CMK (cell line): ENCODE measurements at places on chromosomes 3 and 15.

DNA sequence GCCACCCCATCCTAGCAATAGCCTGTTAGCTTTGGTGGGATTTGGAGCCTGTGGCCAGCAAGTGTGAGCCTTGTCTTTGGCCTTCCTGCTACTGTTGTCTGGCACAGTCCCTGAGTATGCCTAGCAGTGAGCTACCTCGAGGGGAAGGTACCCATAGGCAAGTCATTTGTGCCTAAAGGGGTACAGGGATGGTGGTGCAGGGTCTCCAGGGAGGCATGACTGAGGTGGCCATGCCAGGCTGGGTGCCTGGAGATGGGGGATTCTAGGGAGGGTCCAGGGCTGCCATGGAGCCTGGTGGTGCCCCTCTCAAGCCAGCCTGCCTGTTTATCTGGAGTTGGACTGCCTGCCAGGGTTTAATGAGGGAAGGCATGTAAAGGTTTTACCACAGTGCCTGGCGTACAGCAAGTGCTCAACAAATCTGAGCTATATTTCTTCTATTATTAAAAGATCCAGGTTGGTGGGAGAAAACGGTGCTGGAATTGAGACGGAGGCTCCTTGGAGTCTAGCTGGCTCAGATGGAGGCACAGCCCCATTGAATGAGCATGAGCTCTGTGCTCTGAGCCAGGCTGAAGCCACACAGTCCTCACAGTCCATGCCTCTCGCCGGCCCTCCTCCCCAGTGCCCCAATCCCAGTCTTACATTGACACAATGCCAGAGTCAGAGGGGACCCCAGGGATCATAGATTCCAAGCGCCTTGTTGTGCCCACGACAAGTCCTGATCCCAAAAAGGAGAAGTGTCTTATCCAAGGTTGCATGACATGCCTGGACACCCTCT lies 76.2 kb downstream of the CORO2B start:
- DNase-seq = no peak

- DNase-seq = no peak
Measured at GRCh38 chr3:55128225-55128823, 200.5 kb upstream of the LRTM1 start.

DNA sequence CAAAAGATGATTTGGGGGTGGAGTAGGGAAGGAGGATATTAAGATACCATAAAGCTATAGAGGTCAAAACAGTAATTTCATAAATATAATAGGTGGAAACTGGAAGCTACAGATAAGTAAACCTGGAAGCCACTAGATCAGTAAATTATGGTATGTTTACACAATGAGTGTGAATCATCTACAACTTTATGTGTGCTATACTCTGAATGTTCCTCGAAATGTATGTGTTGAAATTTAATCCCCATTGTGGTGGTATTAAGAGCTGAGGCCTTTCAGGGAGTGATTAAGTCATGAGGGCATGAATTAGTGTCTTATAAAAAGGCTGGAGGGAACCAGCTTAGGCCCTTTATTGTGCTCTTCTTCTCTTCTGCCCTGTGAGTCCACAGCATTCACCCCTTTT lies 25.2 kb downstream of the EOMES start:
- DNase-seq = no peak

- DNase-seq = no peak
Measured at GRCh38 chr3:108106031-108106430, 15.2 kb upstream of the CD47 start.

DNA sequence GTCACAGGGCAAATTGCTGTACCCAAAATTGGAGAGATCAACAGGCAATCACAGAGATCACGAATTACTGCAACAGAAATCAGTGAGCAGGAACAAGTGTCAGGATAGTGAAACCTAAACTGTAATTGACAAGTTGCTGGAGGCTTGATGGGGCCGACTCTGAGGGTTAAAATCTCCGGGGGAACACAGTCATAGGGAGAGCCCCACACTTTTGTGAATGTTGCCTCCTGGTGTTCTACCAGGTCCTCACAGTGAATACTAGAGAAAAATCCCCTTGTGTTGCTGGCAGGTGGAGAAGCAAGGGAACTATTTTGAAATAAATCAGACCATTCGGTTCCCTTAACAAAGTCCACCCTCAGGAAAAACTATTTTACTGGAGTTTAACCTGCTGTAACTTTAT lies 697.5 kb upstream of the CBLB start:
- DNase-seq = no peak

GRCh38 chr3:46019707-46020106 lies 7.6 kb downstream of the XCR1 start:
- DNase-seq = no peak

DNA sequence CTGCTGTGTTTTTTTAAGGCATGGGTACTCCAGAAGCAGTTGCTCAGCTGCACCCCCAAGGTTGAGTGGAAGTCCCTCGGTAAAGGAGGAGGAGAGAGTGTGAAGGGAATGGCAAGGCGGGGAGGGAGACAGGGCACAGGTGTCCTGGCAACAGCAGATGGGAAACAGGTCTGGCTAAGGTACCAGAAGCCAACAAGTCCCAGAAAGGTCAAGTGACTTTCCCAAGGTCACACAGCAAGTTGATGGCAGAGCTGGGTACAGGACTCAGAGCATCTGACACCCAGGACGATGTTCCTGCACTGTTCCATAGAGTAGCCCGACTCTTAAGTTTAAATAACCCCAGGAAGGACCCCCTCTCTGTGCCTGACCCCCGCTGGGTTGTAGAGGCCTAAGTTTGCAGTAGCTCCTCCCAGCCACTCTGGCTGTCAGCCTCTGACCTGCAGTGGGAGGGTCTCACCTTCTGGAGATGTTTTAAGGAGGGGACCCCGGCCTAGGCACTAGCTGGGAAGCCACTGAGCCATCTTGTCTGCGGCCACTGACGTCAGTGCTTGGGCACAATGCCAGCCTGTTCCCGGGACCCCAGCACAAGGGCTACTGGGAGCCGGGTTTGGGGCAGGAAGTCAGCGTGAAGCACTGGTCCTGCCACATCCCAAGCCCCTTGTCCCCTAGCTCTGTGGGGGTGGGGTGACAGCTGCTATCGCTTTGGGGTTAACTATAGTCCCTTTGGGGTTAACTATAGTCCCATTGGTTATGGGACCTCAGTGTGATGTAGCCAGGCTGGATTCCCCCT lies 10.5 kb downstream of the CSK start:
- DNase-seq = no peak

DNA sequence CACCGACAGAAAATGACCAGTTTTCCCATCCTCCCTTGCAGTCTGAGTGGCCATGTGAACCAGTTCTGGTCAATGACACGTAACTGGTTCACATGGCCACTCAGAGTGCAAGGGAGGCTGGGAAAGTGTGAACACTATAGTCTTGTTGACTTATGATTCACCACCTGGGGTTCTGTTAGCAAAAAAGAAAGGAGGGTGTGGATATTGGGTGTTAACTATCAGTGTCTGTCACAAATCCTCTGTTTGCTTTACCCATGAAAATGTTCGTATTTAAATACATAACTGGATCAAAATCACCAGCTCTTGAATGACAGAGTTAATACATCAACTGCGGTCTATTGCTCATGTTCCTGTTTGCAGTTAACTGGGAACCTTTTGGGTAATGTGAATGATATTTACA lies 92.3 kb downstream of the ADAMTSL3 start:
- no peak for DNase-seq

DNA sequence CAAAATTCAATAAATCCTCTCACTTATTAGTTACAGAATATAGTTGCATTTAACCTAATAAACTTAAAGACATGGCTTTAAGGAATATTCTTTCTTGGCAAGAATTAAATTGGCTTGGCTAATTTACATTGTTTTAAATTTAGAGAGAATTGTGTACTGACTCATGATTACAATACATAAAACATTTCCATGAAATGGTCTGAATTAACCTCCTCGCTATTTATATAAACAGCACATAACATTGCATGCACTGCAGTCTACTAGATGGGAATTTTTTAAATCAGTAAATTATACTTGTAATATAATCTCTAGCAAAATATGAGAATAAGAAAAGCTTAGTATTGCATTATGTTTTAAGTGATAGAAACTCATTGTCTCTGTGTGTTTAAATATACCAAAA lies 268.9 kb downstream of the SHOX2 start:
- no peak for DNase-seq

GRCh38 chr3:162938083-162938482 lies 1441.5 kb downstream of the OTOL1 start:
- no peak for DNase-seq

GRCh38 chr3:116338713-116339112 lies 106.6 kb downstream of the LSAMP start:
- no peak for DNase-seq

DNA sequence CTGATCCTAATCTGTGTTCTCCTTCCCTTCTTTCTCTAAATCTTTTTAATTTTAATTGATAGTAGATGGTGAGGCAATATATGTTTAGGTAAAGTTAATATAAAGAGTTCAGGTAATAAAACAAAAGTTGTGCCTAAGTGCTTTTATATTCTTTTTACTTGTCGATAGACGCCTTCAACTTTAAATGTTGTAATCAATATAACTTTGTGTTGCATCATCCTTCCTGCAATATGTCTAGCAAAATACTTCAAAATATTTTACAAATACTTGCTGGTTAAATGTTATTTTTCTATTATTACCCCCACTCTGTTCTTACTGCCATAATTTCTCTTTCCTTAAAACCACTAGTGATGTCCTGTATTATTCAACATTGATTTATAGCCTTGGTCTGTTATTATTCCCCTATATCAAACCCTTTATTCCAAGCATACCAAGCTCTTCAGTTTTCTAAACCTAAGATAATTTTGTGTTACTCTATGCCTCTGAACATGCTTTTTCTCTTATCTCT lies 92.4 kb downstream of the NAALADL2 start:
- no peak for DNase-seq

- no peak for DNase-seq
Measured at GRCh38 chr3:16174976-16175901, 759 bp downstream of the GALNT15 start.

DNA sequence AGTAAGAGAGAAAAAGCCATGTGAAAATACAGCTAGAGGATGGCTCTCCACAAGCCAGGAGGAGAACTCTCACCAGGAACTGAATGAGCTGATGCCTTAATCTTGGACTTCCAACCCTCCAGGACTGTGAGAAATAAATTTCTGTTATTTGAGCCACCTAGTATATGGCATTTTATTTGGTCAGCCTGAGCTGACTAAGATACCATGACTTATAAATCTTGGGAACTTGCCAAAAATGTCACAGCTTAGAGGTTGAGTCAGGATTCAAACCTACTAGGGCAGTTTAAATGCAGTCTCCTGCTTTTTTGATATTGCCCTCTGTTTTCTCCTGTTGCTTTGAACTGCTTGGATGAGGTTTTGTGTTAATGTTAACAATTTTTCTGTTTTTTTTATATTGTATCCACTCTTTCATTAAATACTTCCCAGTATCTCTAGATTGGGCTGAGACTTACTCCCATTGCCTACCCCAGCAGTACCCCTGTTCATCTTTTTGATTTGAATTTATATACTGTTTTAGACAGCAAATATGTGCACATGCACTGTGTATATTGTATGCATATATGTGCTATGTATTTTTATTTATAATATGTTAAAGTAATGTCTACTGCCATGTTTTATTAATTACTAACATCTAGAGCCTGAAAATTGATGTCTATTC lies 1223.2 kb downstream of the OTOL1 start:
- no peak for DNase-seq

- no peak for DNase-seq
Measured at GRCh38 chr15:90807786-90808086, 60.7 kb upstream of the FURIN start.

- DNase-seq = peak; percentile 39
Measured at GRCh38 chr3:43062564-43063040, 43.3 kb downstream of the POMGNT2 start.

GRCh38 chr3:132978464-132978863 lies 59.7 kb upstream of the TMEM108 start:
- DNase-seq = no peak

DNA sequence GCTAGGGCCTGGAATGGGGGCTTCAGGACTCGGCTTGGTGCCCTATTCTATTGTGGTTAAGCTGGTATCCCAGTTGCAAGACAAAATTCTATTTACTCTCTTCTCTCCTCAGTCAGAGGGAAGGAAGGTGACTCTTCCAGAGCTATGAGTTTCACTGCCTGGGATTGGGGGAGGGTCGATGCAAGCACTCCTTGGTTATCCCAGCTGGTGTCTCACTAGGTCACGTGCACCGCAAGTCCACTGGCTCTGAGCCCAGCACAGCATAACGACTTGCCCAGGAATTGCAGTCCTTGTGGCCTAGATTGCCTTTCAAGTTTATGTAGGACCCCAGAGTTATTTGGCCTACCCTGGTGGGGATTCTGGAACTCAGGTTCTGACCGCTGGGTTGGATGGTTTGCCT lies 958.8 kb downstream of the IGSF11 start:
- no peak for DNase-seq

GRCh38 chr15:74653426-74654102 lies 37.9 kb downstream of the CLK3 start:
- peak; percentile 41 for DNase-seq

DNA sequence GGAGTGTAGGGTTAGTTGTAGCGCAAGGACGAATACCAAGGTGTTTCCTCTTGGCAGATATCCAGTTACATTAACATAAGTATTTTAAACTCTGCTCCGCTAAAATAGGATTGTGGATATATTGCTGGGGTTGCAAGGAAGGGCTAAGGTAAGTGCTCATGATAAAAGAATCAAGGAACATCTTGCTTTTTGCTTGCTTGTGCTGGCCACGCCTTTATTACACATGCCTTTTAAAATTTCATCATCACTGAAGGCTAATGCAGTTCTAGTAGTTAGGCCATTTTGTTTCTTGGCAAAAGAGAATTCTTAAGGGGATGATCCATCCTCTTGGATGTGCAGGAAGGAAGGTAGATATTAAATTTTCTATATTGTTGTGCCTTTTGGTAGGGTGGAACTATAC lies 415.6 kb upstream of the TPM1 start:
- DNase-seq = no peak

- DNase-seq = no peak
Measured at GRCh38 chr15:88605189-88606069, 15.7 kb upstream of the AEN start.

DNA sequence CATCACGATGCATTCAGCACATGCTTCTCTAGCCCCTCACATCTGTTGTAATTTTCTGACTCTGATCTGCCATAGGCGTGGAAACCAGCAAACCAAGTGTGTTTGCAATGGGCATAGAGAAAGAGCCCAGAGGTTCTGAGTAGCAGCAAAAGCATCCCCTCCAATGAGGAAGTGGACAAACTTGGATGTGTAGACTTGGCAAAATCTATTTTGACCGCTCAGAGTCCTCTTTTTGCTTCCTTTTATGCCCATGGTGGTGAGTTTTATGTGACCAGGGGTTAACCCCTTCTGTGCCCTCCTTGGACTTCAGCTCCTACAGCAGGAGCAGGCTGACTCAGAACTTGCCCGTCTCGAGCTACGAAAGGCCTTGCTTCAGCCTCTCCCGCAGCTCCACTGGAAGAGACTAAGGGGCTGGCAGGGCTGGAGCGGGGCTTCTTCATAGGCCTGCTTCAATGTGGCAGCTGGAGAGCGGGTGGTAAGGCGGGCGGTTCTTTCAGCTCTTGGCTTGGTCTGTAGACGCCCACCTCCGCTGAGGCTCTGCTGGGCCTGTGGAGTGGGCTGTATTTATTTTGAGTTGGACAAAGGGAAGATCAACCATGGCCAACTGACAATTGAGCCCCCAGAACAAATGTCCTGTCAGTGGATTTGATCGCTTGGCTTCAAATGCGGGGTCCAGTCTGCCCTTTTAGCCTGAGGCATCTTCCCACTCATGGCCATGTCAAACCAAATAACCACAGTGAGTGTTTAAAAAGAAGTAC lies 6.5 kb upstream of the ETV5 start:
- no peak for DNase-seq

GRCh38 chr3:20488151-20488550 lies 302.1 kb upstream of the SGO1 start:
- no peak for DNase-seq

- no peak for DNase-seq
Measured at GRCh38 chr3:56762718-56763117, 39.0 kb downstream of the ARHGEF3 start.
